Stimulated activated CD4-positive, alpha-beta T cell treated with anti-CD3 and anti-CD28 coated beads, TNF-alpha, amount 100 ng/mL, for 24 hours (primary cell): ENCODE measurements at places on chromosomes 1 and 21.

- peak; percentile 84 for DNase-seq
Observed at GRCh38 chr1:155063550-155064110, at the start of gene EFNA4. EFNA4 (plus strand) TSS chr1:155063740; CDS start chr1:155063824, 84 bp downstream.

GRCh38 chr1:171226747-171227370 is 21.4 kb upstream of the FMO1 start:
- no peak for DNase-seq

- peak; percentile 44 for DNase-seq
Observed at GRCh38 chr1:111596499-111596898, 23.1 kb upstream of the RAP1A start.

- no peak for DNase-seq
Observed at GRCh38 chr1:34696230-34696629, 58.6 kb upstream of the GJB5 start.

DNA sequence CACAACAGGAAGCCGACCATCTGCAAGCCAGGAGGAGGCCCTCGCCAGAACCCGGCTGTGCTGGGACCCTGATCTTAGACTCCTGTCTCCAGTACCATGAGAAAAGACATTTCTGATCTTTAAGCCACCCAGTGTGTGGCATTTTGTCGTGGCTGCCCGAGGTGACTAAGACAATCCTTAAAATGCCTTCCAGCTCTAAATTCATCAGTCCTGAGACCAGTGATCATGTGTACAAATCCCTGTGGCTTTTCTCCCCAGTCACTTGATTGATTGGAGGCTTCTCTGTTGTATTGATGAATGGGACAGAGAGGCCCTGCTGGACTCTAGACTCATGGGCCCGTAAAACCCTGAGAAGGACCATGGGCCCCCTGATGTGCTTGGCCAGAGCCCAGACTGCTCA is 36.1 kb downstream of the B3GALT5 start:
- DNase-seq, result no peak

- no peak for DNase-seq
Observed at GRCh38 chr1:204478172-204478899, 16.3 kb downstream of the PIK3C2B start.

DNA sequence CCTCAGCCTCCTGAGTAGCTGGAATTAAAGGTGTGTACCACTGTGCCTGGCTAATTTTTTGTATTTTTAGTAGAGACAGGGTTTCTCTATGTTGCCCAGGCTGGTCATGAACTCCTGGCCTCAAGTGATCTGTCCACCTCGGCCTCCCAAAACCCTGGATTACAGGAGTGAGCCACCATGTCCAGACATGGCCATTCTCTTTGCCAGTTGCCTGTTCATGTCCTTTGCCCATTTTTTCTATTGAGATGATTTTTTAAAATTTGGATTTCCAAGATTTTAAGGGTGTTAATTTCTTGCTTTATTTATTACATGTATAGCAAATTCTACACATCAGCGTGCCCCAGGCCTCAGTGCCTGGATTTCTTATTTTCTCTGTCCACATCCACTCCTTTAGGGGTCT is 2.8 kb downstream of the POLR3GL start:
- no peak for DNase-seq

DNA sequence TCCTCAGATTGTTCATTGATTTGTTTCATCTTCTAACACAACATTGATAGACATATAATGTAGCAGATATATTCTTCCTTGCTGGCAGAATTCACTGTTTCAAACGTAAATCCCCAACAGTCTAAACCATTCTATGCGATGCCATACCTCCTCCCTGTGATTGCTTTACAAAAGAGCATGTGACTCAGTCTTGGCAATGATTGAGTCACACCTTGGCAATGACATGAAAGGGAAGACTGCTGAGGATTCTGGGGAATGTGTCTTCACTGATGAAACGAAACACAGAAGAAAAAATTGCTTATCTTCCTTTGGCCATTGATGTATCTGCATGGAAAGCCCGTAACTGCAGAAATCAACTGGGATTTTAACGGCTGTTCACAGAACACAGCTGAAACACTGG is 409.6 kb upstream of the ZRANB2 start:
- DNase-seq, result no peak

- no peak for DNase-seq
Observed at GRCh38 chr1:162632698-162633080, 425 bp downstream of the DDR2 start.

- no peak for DNase-seq
Observed at GRCh38 chr21:43689556-43690337, 29.2 kb upstream of the PDXK start.

- no peak for DNase-seq
Observed at GRCh38 chr1:82759035-82759434, 958.3 kb downstream of the ADGRL2 start.

DNA sequence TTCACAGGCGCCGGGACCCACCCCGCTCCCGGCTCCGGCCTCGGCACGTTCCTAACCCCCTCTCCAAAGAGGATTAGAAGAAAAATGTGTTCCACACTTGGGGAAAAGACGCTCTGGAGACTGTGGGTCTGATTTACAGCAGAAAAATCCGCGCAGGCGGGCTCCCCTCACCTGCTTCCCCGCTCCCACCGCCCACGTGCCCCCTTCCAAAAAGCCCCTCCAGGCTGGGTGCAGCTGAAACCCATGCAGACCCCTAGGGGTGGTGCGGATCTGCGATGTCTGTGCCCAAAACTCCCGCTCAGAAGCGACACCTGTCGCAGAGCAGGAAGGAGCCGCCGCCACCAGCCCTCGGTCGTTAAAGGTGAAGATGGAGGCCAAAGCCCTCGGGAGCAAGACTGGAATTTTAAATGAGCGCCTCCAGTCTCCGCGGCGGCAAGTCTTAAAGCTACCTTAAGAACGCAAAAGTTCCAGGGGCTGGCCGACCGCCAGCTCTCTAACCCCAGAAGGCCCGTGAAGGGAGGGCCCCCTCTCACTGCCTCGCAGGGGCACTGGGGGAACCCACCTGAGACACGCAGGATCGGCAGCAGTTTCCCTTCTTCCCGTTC is 688 bp upstream of the CHD5 start:
- DNase-seq, result no peak

- no peak for DNase-seq
Observed at GRCh38 chr1:37945251-37945650, 1.6 kb downstream of the INPP5B start.

DNA sequence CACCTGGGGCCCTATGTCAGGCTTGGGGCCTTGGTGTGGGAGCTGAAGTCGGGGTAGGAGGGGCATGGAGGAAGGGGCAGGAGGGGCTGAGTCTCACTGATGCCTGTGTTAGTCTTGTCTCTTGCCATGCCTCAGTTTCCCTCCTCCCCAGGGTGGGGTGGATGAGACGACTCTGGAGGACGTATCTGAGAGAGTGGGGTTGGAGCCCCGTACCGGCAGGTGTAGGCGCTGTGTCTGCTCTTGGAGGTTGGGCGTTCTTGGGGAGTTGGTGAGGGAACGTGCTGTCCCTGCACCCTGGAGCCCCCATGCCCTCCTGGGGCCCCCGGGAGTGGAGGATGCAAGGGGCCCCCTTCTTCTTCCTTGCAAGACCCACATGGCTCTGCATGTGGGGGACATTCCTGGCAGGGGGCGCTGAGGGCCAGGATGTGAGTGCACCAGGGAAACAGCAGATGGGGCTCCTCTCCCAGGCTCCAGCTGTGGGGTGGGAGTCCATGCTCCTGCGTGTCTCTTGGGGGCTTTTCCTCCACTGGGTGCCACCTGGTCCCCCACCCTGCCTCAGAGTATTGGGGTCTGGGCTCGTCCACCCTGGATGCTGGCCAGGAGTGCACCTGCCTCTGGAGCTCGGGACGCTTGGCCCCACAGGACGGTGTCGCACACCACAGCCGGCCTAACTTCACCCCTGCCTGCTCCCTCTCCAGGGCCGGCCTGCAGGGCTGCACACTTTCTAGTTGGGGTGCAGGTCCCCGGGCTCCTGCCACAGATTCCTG is 1.4 kb upstream of the TNFRSF14 start:
- DNase-seq, result peak; percentile 55

- no peak for DNase-seq
Observed at GRCh38 chr1:57079454-57080157, 113.8 kb upstream of the C8B start.

- DNase-seq, result no peak
Observed at GRCh38 chr1:208187499-208188041, 56.6 kb downstream of the PLXNA2 start.

- DNase-seq, result no peak
Observed at GRCh38 chr1:55468142-55468795, 253.1 kb upstream of the USP24 start.

- no peak for DNase-seq
Observed at GRCh38 chr1:243943671-243944428, 93.8 kb upstream of the AKT3 start.

DNA sequence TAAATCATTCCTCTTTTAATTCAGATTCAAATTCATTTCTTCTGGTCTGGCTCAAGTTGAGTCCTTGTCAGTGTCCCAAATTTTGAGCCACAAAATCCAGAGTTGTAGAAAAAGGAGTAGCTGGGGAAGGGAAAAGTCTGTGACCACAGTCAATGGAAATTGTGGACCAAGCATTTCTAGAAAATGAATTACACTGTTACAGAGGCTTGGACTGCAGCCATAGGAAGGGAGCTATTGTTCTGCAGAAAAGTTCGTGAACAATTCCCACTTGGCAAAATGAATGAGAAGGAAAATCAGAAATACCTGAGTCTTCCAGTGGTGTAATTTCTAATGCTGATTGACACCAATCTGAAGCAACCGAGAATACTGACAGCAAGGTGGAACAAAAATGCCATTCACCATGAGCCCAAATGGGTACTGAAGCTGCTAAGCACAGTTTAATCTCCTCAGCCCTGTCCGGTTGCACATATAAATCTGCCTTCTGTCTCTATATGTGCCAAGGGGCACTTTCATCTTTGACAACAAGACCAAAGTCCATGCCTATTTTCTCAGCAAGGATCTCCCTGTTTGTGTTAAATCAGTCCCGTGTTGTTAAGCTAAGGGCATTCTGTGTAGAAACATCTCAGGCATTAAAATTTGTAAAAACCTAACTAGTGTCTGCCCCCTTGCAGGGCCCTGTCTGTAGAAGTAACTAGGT is 51.3 kb downstream of the TEX35 start:
- no peak for DNase-seq

DNA sequence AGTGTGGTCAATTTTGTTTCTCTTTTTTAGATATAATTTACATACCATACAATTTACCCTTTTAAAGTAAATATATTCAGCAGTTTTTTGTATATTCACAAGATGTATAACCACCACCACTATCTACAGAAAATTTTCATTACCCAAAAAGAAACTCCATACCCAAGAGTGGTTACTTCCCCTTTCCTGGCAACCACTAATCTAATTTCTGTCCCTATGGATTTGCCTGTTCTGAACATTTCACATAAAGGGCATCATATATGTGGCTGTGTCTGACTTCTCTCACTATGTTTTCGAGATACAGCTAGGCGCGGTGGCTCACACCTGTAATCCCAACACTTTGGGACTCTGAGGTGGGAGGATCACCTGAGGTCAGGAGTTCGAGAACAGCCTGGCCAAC is 13.6 kb downstream of the PACC1 start:
- DNase-seq, result no peak

GRCh38 chr1:27542463-27543273 is 52.7 kb upstream of the WASF2 start:
- DNase-seq, result no peak

GRCh38 chr1:214319938-214320337 is 39.0 kb downstream of the SMYD2 start:
- DNase-seq, result no peak

DNA sequence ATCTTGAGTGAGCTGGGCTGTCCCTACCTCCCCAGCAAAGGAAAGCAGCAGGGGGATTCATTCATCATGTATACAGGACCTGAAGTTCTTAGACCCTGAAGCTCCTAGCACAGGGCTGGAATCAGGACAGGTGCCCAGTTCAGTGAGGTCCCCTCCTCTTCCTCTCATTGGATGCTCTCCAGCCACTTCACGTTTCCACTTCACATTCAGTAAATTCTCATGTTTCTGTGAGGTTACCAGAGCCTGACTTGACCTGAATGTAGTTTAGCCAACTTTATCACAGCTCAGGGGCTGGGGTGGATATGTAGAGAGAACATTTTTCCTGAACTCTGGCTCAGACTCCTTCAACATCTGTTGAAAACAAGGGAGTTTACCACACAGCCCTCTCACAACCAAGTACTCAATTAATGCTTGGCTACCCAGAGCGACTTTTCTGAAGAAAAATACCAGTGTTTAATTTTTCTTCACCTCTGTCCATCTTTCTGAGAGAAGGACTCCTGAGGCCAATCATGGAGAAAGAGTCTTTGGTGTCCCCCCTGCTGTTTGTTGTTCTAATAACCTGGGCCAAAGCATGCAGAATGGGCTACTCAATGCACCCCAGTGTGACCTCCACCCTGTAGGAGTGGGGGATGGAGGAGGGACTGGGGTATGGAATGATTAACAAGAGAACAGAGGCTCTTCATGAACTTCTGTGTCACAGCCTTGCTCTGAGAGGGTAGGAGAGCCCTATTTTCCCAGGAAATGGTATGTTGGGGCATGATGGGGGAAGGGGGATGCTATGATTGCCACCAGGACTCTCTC is 108.3 kb upstream of the FGGY start:
- DNase-seq, result no peak

- no peak for DNase-seq
Observed at GRCh38 chr1:30756545-30757351, 826 bp downstream of the LAPTM5 start.

GRCh38 chr1:195933835-195934234 is 674.4 kb downstream of the KCNT2 start:
- no peak for DNase-seq

- no peak for DNase-seq
Observed at GRCh38 chr1:228095938-228096337, 7.2 kb downstream of the C1orf35 start.

GRCh38 chr1:41387667-41388091 is 26.4 kb downstream of the FOXO6 start:
- no peak for DNase-seq

GRCh38 chr21:38413958-38414548 is 84.2 kb downstream of the ERG start:
- no peak for DNase-seq

DNA sequence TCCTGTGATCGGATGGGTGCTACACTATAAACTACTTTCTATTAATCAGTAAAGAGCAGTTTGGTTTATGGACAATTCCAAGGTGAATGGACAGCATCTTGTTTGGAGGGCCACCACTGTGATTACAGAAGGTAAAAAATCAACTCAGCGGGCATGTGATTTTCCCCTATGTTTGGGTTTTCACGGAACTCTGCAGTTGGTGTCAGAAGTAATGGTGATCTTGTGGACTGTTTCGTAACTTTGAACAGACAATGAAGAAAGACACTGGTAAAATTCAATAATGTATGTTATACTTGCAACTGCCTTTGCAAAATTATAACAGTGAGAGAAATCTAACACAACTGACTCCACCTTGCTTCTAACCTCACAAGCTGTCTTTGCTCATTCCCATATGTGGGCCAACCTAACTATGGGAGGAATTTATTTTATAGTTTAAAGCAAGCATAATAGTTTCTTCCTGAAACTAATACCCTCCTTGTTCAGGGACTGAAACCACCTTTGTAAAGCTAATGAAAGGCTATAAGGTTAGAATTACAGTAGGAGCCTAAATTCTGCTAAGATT is 53.2 kb downstream of the TRIM33 start:
- DNase-seq, result no peak

GRCh38 chr1:9350960-9351359 is 58.3 kb downstream of the SPSB1 start:
- no peak for DNase-seq
